ENCODE measurements at places on chromosomes 3 and 15. TPM values are rescaled to one million over a fixed set of nuclear protein-coding genes. Genes with fewer than 3 reads are reported as not detected.

ACAD9 gene
- 32.6 TPM for total RNA-seq

HTR3E gene
- not detected for total RNA-seq

DNA sequence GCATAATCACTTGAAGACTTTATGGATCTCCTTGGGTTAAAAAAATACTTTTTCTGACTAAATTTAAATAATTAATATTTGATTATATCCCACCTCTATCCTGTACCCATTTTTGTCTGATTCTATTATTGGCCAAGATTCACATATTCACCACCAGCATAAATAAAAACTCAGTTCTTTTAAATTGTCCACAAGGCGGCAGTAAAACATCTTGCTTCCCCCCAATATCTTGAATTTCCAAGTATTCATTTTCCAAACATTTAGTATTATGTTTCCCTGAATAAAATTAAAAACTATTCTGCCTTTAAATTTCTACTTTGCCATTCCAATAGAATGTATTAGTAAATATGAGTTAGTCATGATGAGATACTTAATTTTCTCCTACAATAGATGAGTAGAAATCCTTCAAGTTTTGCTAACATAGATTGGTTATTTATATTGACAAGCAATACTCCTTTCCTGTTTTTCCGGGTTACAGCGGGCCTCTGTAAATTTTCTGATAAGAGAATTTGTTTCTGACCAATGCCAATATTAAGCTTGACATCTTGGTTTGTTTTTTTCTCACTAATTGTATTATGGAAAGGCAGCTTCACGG lies 218.7 kb upstream of the MDFIC2 start:
- H3K36me3 ChIP-seq = no peaks in the 10 kb centered on the region
- no peaks in the 10 kb centered on the region for H3K27me3 ChIP-seq
- H3K4me1 ChIP-seq = no peaks in the 10 kb centered on the region
- DNase-seq = peak; percentile 14

SLC24A5 gene
- not detected for total RNA-seq

ITIH1 gene
- total RNA-seq = 0.31 TPM

Measured in K562 (cell line).